ENCODE measurements at places on chromosomes 11 and 22.

GRCh38 chr11:98561877-98562395 lies 458.8 kb upstream of the CNTN5 start:
- no peak for DNase-seq

DNA sequence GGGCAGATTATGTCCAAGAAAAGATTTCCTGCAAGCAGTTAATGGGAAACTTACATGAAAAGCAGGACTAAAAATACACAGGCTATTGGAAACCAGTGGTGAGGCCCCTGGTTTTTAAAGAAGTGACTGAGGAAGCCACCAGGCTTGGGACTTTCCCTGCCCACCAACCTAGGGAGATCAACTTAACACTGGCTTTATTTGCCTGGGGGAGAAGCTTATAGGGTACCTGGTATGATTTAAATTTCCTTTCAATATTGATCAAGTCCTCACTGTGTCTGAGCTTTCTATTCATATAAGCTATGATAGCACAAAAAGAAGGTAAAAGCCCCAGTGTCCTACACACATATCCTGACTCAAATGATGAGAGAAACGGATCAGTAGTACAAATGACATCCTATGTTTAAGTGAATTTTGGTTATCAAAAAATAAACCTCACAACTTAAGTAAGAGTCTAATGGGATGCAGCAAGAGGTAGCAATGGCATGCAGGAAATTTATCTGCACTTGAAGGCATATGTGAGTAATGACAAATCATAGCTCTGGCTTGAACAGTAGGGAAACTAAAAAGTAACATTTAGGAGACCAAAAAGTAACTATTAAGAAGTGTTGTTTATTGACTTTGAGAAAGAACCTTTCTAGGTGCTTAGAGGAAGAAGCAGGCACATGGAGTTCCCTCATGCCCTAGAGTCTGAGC lies 85.3 kb downstream of the GAB2 start:
- no peak for DNase-seq

DNA sequence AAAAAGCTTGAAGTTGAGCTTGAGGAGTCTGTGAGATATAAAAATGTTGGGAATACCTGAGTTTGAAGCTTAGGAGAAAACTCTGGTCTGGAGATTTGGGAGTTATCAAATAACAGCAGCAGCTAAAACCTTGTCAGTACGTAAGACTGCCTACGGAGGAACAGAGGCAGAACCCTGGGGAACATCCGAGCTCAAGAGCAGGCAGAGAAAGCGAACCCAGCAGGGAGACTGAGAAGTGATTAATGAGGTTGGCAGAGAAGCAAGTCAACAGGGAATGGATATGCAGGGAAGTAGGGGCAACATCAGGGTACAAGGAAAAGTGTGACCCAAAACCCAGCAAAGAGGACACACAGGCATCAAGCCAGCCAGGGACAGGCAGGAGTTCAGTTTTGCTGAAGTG lies 12.6 kb upstream of the MTFP1 start:
- DNase-seq, result no peak

DNA sequence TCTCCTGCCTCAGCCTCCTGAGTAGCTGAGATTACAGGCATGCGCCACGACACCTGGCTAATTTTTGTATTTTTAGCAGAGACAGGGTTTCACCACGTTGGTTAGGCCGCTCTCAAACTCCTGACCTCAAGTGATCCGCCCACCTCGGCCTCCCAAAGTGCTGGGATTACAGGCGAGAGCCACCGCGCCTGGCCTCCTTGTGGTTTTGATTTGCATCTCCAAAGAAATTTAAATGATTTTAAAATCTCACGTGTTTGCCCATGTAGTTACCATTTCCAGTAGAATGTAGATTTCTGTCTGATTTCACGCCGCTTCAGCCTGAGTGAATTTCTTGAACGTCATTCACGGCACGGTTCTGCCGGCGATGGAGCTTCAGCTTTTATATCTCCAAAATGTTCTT lies 55.8 kb downstream of the IGF2 start:
- no peak for DNase-seq

GRCh38 chr22:48065892-48066291 lies 1303.4 kb downstream of the TBC1D22A start:
- no peak for DNase-seq

DNA sequence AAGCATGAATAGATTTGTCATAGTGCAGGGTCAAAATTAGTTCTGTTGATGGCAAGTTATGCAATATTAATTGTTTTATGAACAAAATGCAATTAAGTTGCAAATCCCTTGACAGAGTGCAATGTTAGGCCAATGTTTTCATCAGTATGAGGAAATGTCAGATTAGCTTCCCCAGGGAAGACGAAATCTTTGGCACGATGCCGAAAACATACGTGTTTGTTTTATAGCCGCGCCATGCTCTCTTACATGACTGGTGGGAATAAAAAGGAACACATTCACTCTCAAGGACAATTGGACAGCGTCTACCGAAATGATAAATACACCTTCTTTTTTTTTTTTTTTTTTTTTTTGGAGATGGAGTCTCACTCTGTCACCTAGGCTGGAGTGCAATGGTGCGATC lies 27.0 kb downstream of the MFNG start:
- DNase-seq, result no peak

DNA sequence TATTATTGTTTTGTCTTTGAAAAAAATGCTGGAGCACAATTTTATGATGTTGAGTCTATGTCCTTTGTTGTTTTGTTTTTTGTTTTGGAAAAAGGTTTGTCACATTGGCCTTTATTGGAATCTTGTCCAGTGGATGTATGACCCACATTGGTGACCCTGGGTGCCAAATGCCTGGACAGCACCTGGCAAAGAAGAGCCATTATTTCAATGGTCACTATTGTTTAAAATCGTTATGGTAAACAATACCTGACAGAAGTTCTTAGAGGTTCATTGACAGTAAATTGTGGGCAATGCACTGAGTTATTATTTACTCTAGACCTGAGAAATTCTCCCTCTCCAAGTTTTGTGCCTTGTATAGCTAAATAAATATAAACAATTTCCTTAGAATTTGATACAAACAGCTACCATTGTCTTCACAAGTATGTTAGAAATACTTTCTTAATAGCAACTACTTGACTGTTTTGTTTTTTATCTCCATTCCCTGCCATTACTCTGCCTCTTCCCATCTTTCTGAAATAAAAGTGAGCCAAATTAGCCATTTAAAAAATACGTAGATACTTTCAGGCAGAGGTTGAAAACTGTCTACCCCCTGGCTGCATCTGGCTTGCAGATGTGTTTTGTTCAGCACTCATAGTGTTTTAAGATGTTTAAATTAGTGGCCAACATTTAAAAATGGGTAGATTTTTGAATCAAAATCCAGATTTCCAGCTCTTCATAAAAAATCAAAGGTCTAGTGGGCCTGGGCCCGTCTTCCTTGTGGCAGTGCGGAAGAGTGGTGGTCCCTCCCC lies 39.9 kb downstream of the BMAL1 start:
- DNase-seq, result no peak

- DNase-seq, result peak; percentile 85
These were observed at the start of gene CSTPP1 for GRCh38 chr11:46936138-46937110. TSS of gene CSTPP1 (plus strand) at chr11:46936761. CDS start at chr11:46936806, 45 bp downstream.

- DNase-seq, result no peak
These were observed 3.7 kb upstream of the NUCB2 start for GRCh38 chr11:17272801-17273200.

- DNase-seq, result no peak
These were observed 70.4 kb upstream of the SHISAL1 start for GRCh38 chr22:44383064-44383575.

DNA sequence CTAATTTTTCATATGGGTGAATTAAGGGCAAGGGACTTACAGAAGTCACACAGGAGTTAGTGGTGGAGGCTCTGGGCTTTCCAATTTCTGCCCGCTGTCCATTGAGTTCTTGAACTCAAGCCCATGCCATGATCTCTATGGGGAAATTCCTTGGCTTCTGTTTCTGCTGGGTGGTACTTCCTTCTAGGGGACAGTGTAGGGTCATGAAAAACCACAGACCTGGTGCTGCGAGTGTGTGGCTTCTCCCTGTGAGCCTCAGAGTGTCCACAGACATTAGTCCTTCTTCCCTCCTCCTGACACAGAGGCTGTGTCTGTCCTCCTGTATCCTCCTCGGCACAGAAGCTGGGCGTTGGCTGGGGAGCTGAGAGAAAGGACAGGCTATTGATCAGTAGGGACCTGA lies 6.3 kb upstream of the SEZ6L start:
- DNase-seq, result no peak

DNA sequence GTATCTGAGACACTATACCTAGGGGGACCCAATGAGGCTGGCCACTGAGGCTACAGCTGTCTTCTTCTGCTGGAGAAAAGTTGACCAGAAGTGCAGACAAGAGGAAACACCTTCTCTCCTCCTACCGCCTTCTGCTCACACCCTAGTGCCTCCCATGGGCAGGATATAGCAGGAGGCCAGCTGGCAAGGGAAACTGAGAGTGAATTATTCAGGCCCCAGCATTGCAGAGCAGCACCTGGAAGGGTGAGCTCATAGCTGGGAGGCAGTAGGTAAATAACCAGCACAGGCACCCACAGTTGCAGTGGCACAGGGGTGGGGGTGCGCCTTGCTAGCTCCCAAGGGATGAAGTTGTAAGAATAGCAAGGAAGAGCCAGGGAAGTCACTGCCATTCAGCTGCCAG lies 267.4 kb upstream of the NCAM1 start:
- no peak for DNase-seq

- no peak for DNase-seq
These were observed 24.9 kb downstream of the BMAL1 start for GRCh38 chr11:13302420-13302958.

- no peak for DNase-seq
These were observed 75.7 kb upstream of the PITPNB start for GRCh38 chr22:27994481-27995331.

- no peak for DNase-seq
These were observed 4.9 kb downstream of the OR52K2 start for GRCh38 chr11:4454021-4454420.

GRCh38 chr11:130999086-130999485 lies 82.8 kb upstream of the SNX19 start:
- DNase-seq, result no peak

GRCh38 chr11:11477695-11478420 lies 124.8 kb upstream of the CSNK2A3 start:
- no peak for DNase-seq

DNA sequence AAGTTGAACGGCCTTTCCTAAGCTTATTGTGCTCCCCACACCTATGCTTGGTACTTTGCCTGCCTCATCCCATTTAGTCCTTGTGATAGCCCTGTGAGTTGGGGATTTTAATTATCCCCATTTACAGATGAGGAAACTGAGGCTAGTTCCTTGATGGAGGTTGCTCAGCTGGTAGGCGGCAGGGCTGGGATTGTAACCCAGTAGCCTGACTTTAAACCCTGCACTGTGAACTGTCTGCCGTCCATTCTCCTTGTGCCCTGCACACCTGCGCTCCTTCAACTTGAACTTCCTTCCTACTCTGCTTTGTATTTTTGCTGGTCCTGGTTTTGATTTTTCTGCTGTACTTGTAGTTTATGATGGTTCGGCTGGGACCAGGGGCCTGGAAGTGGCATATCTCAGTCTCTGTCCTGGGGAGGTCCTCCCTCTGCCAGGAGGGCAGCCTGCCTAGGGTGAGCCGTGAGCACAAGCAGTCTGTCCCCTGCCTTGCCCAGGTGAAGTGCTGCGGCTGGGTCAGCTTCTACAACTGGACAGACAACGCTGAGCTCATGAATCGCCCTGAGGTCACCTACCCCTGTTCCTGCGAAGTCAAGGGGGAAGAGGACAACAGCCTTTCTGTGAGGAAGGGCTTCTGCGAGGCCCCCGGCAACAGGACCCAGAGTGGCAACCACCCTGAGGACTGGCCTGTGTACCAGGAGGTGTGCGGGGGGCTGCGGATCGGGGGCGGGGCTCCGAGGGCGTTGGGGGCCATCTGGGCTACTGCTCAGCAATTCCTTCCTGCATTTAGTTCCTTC lies 52.4 kb downstream of the CD82 start:
- no peak for DNase-seq

GRCh38 chr11:113705871-113706655 lies at the start of gene TMPRSS5:
TSS of gene TMPRSS5 (minus strand) at chr11:113706308. CDS start at chr11:113706224, 84 bp downstream.
- no peak for DNase-seq

GRCh38 chr11:120759046-120759445 lies 247.5 kb downstream of the GRIK4 start:
- DNase-seq, result no peak

DNA sequence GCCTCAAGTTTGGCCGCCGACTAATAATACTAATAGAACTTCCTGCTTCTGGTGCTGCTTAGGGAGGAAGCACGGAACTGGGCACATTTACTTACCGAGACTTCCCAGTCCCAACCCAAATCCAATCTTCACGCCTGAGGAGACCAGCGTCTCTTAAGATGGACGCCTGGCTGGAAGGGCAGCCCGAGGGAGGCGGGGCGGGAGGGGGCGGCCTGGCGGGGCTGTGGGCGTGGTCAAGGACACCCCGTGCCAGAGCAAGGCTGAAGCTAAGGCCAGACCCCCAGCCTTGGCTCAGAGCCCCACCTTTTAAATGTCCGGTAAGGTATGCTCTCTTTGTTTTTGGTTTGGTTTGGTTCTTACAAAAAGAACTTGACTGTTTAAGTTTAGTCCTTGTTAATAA lies at the start of gene GDPD4:
Gene GDPD4 (minus strand): TSS at position 177 of the 400 bp plus-strand sequence. CDS start 16,549 bp downstream, outside the sequence.
- no peak for DNase-seq

- DNase-seq, result no peak
These were observed 10.6 kb upstream of the GDPD4 start for GRCh38 chr11:77312107-77312506.

- no peak for DNase-seq
These were observed 100.4 kb upstream of the NECTIN1 start for GRCh38 chr11:119829402-119829801.

DNA sequence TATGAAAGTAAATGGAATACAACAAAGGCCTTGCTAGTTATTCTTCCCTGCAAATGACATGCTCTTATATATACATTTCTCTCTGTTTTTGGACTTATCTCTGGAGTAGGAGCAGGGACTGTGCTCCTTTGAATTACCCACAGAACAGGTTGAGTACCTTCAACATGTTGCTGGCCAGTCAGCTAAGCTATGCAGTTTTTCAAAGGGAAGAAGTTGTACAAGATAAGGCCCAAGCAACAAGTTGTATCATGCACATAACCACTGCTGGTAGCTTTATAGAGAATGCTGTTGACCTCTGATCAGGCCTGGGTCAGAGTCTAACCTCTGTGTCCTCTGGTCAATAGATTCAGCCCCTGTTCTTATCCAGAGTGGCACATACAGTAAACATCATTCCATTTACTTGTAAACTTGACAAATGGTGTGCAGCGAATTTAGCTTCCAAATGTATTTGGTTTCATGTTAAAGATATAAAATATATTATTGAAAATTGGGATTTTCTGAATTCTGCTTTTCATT lies 99.6 kb downstream of the C11orf87 start:
- no peak for DNase-seq

GRCh38 chr11:68128682-68129327 lies 7.6 kb upstream of the CHKA start:
- no peak for DNase-seq

GRCh38 chr11:66579017-66579606 lies 10.7 kb upstream of the CTSF start:
- peak; percentile 64 for DNase-seq

DNA sequence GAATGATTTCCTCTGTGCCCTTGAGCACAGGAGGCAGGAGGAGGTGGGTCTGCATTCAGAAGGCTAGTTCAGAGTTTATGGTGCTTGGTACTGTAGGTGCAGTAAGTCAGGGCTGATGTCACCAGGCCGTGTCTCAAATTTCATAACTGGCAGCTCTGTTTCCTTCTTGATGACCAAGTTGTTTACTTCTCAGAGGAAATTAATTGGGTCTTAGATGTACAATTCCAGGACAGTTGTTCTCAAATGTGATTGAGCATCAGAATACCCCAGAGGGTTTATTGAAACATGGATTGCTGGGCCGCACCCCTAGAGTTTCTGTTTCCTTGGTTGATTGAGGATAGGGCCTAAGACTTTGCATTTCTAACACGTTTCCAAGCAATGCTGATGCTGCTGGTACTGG lies 6.2 kb downstream of the AMOTL1 start:
- no peak for DNase-seq

- no peak for DNase-seq
These were observed 67.2 kb upstream of the LMO1 start for GRCh38 chr11:8330896-8331295.
